ENCODE measurements at places on chromosomes 7 and 10.

DNA sequence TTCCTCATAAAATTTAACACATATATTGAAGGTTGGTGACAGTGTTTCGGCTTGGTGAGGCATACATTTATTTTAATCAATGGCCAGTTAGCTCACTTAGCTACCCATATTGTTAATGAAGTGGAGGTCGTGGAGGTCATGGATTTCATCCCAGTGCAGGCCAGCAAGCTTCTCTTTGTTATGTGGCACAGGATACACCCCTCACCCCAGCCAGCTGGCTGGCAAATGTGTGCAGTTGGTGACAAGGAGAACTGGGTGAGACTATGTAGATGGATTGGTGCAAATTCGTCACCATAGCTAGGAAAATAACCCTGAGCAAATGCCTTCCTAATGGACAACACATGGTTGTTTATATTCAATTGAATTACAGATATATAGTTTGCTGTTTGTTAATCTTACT is 50.5 kb upstream of the FOXP2 start:
- no peak for DNase-seq

GRCh38 chr10:95445837-95446486 is 115.2 kb downstream of the SORBS1 start:
- no peak for DNase-seq

DNA sequence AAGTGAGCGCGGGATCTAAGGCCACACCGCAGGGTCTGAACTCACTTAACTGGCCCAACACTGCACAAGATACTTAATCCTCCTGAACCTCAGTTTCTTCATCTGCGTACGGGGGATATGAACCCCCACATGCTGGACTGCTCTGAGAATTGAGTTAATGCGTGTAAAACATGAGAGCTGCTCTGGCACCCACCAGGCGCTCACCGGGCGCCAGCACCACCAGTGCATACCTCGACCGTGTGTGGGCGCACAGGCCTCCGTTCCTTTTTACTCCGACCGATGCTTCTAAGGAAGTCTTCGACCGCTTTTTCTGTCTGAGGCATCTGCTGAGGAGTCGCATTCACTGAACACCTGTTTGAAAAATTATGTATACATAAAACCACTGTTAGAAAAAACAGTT is 27.2 kb downstream of the PITRM1 start:
- no peak for DNase-seq

DNA sequence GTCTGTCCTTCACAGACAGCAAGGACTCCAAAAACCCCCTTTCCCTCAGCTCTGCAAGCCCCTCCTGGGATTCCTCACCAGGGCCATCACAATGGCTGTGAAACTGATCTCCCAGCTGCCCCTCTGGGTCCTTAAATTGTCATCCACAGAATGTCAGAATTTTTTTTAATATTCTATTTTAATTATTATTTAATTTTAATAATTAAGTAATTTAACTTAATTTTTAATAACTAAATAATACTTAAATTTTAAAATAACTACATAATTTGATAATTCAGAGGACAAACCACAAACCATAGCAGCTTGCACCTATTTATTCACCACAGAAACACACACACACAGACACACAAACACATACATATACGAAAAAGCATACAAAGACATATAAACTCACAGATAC is 565.8 kb upstream of the COBL start:
- no peak for DNase-seq

DNA sequence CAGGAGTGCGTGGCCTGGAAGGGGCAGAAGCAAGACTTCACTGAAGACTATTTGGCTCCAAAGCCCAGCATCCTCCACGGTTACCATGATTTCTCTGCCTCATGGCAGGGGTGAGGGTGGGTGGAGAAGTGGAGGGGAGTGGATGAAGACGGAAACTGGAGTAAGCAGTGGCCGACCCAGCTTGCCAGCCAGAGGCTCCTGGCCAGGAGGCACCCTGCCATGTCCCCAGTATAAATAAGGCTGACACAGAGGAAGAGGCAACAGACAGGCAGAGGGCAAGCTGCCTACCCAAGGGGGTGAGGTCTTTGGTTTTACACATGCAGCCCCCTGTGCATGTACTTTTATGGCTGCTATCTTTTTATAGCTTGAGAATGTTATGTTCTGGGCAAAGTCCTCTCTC is 102.6 kb upstream of the TBX20 start:
- DNase-seq = no peak

DNA sequence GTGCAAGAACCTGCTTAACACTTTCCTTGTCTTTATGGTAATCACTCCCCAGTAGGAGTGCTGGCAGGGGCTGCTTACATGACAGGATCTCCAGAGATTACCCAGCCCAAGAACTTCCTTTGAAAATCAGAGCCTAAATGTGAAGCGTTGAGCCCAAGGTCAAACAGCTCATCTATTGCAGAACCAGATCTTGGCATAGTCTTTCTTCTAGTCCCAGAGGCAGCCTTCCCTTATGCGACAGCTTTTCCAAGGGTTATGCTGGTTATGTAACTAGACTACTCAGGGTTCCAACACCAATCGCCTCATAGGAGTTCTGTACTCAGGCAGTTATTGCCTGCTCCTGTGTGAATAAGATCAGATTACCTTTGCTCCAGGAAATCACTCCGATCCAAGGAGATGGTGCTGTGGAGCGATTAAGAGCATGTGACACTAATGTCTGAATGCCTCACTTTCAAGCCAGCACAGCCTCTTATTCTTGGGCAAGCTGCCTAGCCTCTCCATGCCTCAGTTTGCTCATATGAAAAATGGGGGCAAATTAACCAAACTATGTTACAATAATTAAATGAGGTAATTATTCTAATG is 8.4 kb upstream of the LGI1 start:
- peak; percentile 16 for DNase-seq

GRCh38 chr7:43303740-43304241 is 191.3 kb downstream of the HECW1 start:
- DNase-seq = no peak

DNA sequence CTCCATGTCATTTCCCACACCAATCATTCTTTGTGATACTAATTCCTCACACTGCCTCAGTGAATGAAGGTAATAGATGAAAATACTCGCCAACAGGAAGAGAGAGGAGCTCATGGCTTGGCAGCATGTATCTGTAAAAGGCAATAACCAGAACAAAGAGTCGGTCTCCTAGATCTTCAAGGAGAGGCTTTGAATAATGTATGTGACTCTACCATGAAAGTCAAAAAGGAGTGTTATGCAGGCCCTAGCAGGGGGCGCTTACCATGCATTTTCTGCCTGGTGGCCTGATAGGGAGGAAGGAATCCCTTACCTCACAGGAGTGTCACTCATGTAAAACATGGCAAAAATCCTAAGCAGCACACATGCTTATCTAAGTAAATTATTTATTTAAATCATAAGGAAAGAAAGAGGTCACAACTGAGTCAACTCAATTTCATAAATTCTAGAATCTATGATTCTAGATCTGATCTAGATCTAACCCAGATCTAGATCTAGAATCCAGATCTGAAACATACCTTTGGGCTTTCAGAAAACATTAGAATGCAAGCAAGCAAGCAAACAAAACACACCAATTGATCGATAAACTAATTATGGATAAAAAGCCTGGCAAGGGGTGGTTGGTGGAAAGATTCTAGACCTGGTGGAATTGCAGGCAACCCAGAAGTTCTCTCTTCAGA is 226.3 kb upstream of the KLF6 start:
- no peak for DNase-seq

DNA sequence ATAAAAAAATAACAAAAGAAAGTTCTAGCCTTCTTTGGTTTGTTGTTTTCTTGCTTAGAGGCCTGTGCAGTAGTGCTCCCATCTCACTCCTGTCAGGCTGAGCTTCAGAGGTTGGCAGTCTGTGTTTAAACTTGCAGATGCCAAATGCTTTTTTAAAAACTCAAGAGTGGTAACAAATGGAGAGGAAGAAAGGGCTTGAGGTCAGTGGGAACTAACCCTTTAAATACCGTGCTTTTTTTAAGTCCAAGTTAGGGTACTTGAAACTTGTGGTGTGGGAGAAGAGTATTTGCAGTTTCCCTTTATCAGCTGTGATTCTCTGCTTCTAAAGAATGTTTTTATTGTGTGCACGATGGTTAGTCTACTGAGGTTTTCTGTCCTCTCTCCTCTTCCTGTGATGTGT is 29.4 kb downstream of the ZRANB1 start:
- DNase-seq = no peak

GRCh38 chr7:31716355-31716754 is 29.3 kb downstream of the PPP1R17 start:
- DNase-seq = no peak

All from NCI-H187 treated with DMSO at 0.1 percent for 48 hours (cell line).